ENCODE measurements at places on chromosomes 12 and 14. TPM values are rescaled to one million over a fixed set of nuclear protein-coding genes. Genes with fewer than 3 reads are reported as not detected.

Gene IFNG
- total RNA-seq = not detected

Gene C12orf50
- total RNA-seq = not detected

Gene CCDC197
- total RNA-seq = not detected

Gene NOS1
- not detected for total RNA-seq

Gene SAMD4A
- total RNA-seq = 40.6 TPM

Gene CLEC14A
- not detected for total RNA-seq

Gene ISCA2
- 13.1 TPM for total RNA-seq

Gene SLC38A4
- total RNA-seq = 0.33 TPM

Gene SYT1
- total RNA-seq = 0.54 TPM

Gene C12orf54
- total RNA-seq = not detected

Gene C3AR1
- total RNA-seq = not detected

Gene KRT77
- not detected for total RNA-seq

Gene CLEC1A
- total RNA-seq = 37.5 TPM

Gene SDR9C7
- not detected for total RNA-seq

Gene KLRF1
- total RNA-seq = not detected

Gene MAPKAPK5
- total RNA-seq = 34.2 TPM

Gene PRR4
- total RNA-seq = 0.98 TPM

Gene SLC17A8
- total RNA-seq = not detected

Gene PGAM5
- 35.5 TPM for total RNA-seq

Gene ENDOU
- total RNA-seq = 1.8 TPM

Gene CBLN3
- 0.87 TPM for total RNA-seq

Gene SAMD15
- total RNA-seq = 3.5 TPM

Gene OTOGL
- total RNA-seq = not detected

Gene SMOC1
- not detected for total RNA-seq

Gene TDG
- 46.3 TPM for total RNA-seq

Gene MYF5
- total RNA-seq = not detected

Gene PMEL
- 7.1 TPM for total RNA-seq

Gene CCDC85C
- 29.8 TPM for total RNA-seq

Gene P2RX7
- not detected for total RNA-seq

Gene HVCN1
- 2.0 TPM for total RNA-seq

Gene MIP
- total RNA-seq = not detected

Gene FSCB
- under 0.01 TPM for total RNA-seq

Gene DDX54
- 44.0 TPM for total RNA-seq

Gene CCNK
- total RNA-seq = 54.4 TPM

Gene MMP17
- total RNA-seq = 2.0 TPM

Gene KRT6C
- total RNA-seq = 6.3 TPM

Gene TEX22
- 0.39 TPM for total RNA-seq

Gene WSCD2
- total RNA-seq = not detected

Gene EXOC3L4
- not detected for total RNA-seq

Gene GARIN6
- total RNA-seq = not detected

Gene LTB4R
- total RNA-seq = 2.4 TPM
